Astrocyte (in vitro differentiated cells and primary cell): ENCODE measurements at places on chromosomes 12 and 14.

GRCh38 chr14:22606380-22606779 lies 8.3 kb downstream of the ABHD4 start:
- DNase-seq: no peak

DNA sequence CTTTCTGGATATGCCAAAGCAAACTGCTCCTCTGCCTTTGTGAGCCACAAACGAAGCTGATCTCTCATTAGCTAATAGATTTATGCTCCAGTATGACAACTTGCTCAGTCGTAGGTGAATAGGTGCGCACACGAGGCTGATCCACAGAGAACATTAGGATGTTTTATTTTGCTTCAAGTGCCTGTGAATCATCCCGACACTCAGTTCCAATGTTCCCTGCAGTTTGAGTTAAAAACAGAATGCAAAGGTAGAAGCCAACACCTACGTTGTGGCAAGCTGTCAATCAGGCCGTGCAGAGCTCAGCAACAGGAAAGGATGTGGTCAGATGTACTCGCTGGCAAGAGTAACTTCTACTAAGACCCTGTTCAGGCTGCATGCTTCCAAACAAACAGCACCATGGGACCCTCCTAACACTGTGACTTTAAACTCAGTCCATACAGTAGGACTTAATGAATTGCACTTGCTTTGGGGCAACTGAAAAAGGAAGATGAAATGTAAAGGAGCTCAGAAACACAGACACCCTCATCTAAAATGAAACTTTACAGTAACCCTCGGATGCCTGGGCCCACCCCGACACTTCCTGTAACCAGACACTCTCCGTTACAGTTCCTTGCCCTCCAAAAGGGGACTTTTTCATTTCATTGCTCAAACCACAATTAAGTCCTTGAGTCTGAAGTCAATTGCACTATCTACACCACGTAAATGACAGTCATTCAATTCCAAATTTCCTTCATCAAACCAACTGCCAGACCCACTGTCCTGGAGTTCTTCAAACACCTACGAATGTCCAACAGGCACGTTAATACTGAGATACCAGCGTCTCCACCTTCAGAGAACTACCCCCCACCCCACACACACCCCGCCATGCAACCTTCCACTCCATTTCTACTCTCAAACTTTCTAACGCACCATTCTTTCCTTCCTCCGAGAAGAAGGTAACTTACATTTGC lies 1.6 kb downstream of the CCDC88C start:
- no peak for DNase-seq

DNA sequence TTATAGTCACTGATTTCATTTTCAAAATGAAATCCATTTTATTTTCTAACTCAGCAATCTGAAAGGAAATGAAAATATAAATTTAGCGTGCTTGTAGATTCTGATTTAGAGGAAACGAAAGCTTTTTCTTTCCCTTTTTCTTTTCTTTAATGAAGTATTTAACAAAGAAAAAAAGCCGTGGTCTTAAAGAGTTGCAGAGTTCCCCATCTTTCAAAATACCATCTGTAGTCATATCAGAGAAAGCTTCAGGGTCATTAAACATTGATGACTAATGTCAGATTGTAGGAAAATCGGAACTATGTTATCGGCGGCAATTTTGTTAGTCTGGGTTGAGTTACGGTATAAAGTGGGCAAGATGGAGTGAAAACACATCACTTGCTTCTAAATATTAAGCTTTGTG lies 32.3 kb downstream of the DRAM1 start:
- no peak for DNase-seq

GRCh38 chr12:124603100-124603541 lies 35.7 kb upstream of the NCOR2 start:
- DNase-seq: no peak
